ENCODE measurements at places on chromosomes 6 and 20. TPM values are rescaled to one million over a fixed set of nuclear protein-coding genes. Genes with fewer than 3 reads are reported as not detected.

Gene OOEP
- total RNA-seq = not detected

Gene FERMT1
- total RNA-seq = 2.8 TPM

Gene CFB
- total RNA-seq = 61.2 TPM

Gene LYRM2
- total RNA-seq = 16.2 TPM

Gene GTSF1L
- not detected for total RNA-seq

Data from smooth muscle cell of bladder (primary cell).